Stimulated activated naive CD8-positive, alpha-beta T cell treated with anti-CD3 and anti-CD28 coated beads, Interleukin-15, amount 100 ng/mL, for 72 hours (primary cell): ENCODE measurements at places on chromosomes 4 and X.

- DNase-seq: no peak
Measured at GRCh38 chr4:165222651-165222994, 15.3 kb downstream of the KLHL2 start.

- no peak for DNase-seq
Measured at GRCh38 chrX:3501833-3502535, 155.5 kb upstream of the MXRA5 start.

GRCh38 chrX:118595501-118596042 lies 100.0 kb downstream of the DOCK11 start:
- no peak for DNase-seq

DNA sequence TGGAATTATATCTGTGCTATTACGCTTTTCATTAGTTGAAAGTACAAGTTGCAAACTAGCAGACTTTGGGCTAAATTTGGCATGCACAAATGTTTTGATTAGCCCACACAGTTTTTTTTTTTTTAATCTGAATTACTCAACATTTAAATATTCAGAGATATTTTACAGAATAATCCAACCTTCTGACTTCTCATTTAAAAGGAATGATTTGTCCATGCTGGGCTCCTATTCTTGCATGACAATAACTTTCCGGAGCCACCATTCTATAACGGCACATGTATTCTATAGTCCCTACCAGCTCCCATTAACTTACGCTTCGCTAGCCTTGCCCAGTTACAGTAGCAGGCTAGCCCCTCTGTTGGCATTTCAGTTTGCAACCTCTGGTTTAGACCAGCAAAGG lies 219.3 kb upstream of the FTHL17 start:
- DNase-seq: no peak

- no peak for DNase-seq
Measured at GRCh38 chr4:81550388-81550859, 78.7 kb upstream of the RASGEF1B start.

DNA sequence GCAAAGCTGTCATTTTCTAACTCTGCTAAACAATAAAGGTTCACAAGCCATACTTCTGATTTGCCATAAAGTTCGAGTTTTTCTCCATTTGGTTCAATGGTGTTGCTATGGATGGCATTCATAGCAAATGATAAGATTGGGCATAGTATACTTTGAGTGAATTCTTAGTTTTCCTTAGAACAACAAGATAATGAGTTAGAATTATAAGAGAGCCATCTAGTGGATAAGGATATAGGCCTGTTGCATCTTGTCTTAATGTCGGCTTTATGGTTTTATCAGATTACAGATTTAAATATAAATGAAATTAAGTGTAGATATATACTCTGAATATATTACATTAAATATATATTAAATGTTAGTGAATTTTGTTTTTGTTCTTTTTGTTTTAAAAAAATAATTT lies 644.6 kb downstream of the IL1RAPL1 start:
- DNase-seq: no peak

GRCh38 chr4:132065940-132066495 lies 1083.1 kb upstream of the PCDH10 start:
- no peak for DNase-seq

DNA sequence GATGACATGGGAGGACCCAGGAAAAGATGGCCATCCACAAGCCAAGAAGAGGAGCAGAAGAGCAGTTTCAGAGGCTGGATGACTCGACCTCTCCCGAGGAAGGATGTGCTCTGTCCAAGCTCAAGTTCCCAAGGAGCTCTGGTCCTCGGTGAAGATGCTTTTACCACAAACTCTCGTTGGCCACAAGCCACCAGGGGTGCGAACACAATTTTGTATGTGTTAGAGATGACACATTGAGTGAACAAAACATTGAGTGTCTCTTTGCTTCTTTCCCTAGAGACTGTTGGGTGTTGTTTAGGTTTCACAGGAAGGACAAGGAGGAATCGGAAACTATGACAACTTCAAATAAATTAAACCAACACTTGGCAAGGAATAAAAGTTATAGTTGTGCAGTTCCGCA lies 26.3 kb downstream of the FGFBP1 start:
- DNase-seq: no peak

GRCh38 chr4:41396869-41397268 lies 140.1 kb downstream of the UCHL1 start:
- DNase-seq: no peak

- DNase-seq: no peak
Measured at GRCh38 chrX:3518870-3519269, 172.4 kb upstream of the MXRA5 start.

- no peak for DNase-seq
Measured at GRCh38 chrX:55758033-55758432, 40.5 kb downstream of the RRAGB start.

GRCh38 chr4:162010362-162010761 lies 153.4 kb downstream of the FSTL5 start:
- no peak for DNase-seq

DNA sequence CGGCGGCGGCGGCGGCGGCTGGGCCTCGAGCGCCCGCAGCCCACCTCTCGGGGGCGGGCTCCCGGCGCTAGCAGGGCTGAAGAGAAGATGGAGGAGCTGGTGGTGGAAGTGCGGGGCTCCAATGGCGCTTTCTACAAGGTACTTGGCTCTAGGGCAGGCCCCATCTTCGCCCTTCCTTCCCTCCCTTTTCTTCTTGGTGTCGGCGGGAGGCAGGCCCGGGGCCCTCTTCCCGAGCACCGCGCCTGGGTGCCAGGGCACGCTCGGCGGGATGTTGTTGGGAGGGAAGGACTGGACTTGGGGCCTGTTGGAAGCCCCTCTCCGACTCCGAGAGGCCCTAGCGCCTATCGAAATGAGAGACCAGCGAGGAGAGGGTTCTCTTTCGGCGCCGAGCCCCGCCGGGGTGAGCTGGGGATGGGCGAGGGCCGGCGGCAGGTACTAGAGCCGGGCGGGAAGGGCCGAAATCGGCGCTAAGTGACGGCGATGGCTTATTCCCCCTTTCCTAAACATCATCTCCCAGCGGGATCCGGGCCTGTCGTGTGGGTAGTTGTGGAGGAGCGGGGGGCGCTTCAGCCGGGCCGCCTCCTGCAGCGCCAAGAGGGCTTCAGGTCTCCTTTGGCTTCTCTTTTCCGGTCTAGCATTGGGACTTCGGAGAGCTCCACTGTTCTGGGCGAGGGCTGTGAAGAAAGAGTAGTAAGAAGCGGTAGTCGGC lies 528 bp downstream of the FMR1 start:
- peak; percentile 48 for DNase-seq

- DNase-seq: peak; percentile 41
Measured at GRCh38 chr4:184762100-184762499, 28.2 kb upstream of the CENPU start.

DNA sequence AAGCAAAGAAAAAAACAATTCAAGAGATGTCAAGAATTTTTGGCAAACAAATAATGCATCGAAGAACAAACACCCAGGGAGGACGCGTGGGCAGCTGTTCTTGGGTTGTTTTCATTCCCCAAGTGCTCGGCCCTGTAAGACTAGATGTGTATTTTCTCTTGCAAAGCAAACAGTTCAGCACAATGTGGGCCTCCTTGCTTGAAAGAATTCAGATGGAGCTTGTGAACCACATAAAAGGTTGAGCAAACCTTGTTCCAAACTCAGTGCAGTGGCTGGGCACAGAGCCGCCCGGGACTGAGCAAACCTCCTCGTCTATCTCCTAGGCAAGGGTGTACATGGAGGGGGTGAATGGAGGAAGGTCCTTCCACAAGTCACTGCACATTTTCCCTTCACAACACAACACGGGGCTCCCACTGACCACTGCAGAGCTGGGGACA lies 82.4 kb downstream of the HTRA3 start:
- DNase-seq: no peak

DNA sequence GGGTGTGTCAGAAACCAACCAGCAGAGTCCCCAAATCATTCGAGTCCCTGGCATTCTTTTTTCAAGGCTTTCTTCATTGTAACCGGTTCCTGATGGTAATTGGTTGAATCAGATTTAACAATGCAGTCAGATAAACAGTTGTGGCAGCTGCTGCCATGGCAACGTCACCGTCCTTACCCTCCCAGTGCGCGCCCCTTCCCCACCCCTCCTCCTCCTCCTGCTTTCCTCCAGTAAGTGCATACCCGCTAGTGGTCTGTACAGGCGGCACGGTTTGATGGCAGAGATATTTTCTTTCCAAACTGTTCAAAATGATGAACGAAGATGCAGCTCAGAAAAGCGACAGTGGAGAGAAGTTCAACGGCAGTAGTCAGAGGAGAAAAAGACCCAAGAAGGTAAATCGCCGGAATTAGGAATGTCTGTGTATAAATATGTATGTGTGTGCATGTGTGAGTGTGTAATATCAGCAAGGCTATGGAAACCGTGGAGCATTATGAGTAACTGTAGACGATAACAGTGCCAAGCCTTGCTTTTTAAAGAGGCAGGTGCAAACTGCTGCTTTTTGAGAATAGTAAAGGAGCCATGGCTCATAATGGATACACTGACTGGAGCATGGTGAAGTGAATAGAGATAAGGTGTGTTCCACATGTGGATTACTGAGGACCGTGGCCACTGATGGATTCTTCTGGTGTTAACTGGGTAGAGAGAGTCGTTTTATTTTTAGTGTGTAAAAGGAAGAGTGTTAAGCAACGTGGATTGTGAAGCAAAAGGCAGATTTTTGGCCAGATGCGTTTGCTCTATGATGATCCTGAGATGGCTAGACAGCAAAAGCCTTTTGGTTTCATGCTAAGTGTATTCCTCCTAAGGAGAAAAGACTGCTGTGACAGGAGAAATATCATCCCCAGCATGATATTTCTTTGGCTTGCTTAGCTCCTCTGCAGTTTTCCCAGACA lies at the start of gene ANK2:
TSS of gene ANK2 (plus strand) at position 233 of the 950 bp plus-strand sequence. CDS start at position 309, 76 bp downstream.
- DNase-seq: no peak

GRCh38 chr4:124640022-124640730 lies 72.4 kb downstream of the ANKRD50 start:
- DNase-seq: no peak

DNA sequence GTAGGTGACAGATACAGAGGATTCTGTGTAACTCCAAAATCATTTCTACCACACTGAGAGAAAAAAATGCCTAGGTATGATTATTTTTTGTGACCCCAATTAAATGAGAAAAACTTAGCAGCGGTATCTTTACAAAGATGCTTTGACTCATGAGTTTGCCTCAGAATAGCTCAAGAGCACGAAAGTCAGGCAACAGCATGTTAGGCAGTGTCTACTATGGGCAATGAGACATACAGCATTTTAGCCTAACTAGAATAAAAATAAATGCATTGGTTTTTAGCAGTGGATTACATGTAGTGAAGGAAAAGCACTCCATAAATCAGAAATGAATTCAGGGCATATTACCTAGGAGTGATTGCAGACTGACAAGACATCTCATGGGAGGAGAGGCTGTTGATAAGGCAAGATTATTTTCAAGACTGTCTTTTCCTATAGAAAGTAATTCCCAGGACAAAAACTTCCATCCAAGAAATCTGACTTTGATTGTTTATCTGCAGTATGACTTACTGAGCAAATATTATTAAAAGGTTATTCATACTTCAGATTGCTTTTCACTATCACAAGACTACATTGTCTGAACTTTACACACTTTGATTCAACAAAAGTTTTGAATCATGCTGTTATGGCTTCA lies 3.6 kb downstream of the ANXA10 start:
- DNase-seq: no peak

GRCh38 chrX:17680732-17681413 lies 56.4 kb upstream of the SCML1 start:
- DNase-seq: no peak

DNA sequence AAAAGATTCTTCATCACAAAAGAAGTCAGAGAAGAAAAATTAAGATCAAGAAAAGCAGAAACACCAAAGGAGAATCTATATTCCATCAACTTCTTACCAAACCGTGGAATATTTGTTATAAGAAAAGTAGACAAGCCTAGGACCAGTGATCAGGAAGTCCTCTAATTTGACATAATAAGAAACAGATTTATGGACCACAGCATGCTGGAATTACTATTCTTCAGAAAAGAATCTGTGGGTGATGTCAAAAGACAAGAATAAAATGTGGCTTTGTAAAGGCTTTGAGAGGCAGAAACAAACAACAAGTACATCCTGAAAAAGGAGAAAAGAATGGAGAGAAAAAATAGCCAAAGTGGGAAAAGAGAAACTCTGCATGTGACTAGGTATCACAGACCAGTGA lies 123.3 kb downstream of the SLC10A7 start:
- DNase-seq: no peak

- DNase-seq: no peak
Measured at GRCh38 chrX:78548012-78548411, 111.1 kb downstream of the RTL3 start.

- no peak for DNase-seq
Measured at GRCh38 chr4:126123611-126124325, 809.0 kb downstream of the FAT4 start.

GRCh38 chrX:115561605-115562479 lies 868 bp downstream of the PLS3 start:
- DNase-seq: no peak

DNA sequence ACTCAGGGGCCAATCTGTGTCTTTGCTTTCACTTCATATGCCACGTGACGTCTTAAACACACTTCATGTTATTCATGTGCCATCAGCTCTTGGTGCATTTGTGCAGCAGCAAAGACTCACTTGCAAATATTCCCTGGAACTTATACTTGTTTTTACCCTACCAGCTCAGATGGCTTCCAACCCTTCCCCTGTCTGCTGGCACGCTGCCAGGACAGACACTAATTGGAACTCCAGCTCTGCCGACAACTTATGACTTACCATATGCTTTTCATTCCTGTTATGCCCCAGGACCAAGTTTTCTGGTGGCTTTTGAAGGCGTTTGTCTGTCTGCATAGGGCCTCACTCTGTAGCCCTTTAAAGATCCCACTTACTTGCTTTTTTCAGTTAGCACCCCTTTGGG lies 261.7 kb upstream of the GNPDA2 start:
- no peak for DNase-seq

GRCh38 chrX:129934952-129935351 lies 29.0 kb downstream of the UTP14A start:
- DNase-seq: no peak

DNA sequence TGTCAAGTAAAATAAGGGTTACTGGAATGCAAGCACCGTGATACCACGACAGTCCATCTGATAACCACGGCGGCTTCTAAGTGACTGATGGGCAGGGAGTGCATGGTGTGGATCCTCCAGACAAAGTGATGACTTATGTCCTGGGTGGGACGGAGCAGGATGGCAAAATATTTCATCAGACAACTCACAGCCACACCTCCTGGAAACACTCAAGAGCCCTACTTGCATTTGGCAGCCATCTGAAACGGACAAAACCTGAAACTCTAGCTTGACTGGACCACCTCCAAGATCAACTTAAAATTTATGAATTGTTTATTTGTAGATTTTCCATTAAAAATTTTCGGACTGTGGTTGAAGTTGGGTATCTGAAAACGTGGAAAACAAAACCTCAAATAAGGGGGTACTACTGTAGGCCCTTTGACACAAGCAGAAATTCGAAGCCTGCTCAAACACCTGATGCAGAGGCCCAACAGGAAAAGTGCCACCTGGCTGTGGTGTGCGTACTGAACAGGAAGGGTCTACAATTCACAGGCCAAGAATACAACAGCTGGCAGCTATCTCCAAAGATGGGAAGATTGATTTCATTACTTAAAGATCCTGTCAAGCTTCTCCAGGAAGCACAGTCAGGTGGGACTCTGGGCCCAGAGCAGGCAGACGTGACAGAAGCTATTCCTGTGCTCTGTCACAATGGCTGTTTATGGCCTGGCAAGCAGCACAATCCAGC lies 26.0 kb downstream of the LRIT3 start:
- no peak for DNase-seq

GRCh38 chrX:24874604-24875247 lies 141.0 kb downstream of the ARX start:
- no peak for DNase-seq

GRCh38 chr4:121898150-121898549 lies 27.9 kb upstream of the BBS7 start:
- peak; percentile 15 for DNase-seq

GRCh38 chr4:145786261-145786660 lies 106.3 kb downstream of the C4orf51 start:
- no peak for DNase-seq

GRCh38 chr4:86586626-86587380 lies 7.3 kb upstream of the PTPN13 start:
- DNase-seq: no peak
